ENCODE measurements at places on chromosomes 3 and 15.

DNA sequence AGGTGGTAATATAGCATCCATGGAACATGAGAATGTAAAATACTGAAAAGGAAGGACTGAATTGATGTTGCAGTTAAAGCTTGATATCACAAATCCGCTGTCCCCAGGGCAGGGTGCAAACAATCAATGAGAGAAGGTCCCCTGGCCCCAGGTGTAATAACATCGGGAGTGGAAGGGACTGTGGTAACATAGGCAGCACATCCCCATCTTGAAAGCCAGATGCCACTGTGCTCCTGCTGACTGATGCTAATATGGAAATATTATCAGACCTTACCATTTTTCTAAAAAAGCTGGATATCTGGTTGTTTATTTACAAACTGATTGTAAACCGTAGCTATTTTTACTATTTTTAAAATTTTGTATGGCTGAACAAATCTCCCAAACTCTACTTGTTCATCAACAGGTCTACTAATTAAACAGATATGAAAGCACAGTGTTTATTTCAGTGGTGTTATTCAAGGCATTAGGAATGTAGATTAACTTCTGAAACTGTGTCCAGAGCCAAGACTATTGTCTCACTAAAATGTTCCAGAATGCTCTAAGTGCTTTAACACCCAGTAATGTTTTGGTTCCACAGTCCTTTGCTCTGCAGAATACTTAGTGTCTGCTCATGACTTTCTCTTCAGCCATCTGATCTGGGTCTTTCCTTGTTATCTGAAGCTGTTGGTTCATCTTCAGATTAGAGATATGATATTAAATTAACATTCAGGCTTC is 386.0 kb upstream of the RARB start:
- DNase-seq = no peak

DNA sequence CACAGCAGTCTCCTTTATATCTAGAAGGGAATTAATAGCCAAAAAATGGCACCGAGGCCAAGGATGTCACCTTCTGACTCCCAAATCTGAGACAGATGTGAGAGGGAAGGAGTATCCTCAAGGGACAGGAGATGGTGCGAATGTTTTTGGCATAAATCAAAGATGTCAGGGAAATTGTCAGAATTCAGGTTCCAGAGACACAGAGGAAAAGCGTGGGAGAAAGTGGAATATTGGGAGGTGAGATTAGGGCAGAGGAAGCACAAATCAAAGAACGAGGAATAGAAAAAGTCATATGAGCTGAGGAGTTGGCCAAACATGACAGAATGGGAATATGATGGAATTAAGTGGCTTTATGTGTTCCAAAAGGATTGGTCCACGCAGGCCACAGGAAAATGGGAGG is 6.0 kb downstream of the CCR5AS start:
- no peak for DNase-seq

- no peak for DNase-seq
Observed at GRCh38 chr15:50059883-50060282, 59.1 kb downstream of the ATP8B4 start.

DNA sequence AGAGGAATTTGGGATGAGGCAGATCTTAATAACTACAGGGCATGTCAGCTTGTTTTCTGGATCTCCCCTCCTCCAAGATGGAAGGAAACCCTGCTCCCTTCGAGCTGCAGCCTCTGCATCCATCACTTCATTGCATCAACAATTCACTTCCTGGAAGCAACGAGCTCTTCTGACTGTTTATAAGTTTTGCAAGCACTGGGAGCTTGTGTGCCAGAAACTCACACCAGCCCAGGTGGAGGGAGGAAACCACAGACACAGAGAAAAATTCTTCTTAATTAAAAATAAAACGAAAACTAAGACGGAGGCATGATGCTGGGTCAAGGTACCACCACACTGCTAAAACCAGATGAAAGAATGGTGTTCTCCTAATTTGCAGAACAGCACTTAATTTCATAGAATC is 10.6 kb downstream of the LRIG1 start:
- no peak for DNase-seq

GRCh38 chr3:108183971-108184370 is 38.3 kb downstream of the IFT57 start:
- no peak for DNase-seq

DNA sequence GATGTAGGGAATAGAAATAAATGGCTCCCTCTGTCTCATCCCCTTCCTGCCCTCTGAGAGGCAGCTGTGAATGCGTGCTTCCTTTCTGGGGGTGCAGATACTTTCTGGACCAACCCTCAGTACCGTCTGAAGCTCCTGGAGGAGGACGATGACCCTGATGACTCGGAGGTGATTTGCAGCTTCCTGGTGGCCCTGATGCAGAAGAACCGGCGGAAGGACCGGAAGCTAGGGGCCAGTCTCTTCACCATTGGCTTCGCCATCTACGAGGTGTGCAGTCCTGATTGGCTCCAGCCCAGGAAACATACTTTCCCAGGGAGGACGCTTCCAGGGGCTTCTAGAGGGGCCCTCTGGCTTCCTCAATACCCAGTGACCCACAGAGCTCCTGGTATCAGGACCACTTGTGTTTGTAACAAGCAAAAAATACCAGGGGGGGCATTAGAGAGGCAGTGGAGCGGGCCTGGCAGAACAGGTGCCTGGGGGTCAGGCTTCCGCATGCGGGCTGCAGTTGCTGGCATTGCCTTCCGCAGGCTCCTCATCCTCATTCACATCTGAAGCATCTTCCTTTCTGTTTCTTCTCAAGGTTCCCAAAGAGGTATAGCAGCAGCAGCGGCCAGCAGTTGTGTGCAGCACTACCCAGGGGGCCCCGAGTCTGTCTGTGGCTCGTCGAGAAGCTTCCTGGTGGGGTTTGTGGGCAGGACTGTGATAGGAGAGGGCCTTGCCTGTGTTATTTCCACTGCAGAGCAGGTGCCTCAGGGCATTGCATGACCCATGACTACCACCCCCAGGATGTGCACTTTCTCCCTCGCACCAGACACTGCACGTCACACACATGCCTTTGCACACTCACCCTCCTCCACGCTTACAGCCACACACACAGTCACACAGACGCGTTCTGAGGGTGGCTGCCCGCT is 42.5 kb downstream of the CAPN3 start:
- DNase-seq = no peak

- no peak for DNase-seq
Observed at GRCh38 chr3:71503525-71504249, 79.8 kb downstream of the FOXP1 start.

DNA sequence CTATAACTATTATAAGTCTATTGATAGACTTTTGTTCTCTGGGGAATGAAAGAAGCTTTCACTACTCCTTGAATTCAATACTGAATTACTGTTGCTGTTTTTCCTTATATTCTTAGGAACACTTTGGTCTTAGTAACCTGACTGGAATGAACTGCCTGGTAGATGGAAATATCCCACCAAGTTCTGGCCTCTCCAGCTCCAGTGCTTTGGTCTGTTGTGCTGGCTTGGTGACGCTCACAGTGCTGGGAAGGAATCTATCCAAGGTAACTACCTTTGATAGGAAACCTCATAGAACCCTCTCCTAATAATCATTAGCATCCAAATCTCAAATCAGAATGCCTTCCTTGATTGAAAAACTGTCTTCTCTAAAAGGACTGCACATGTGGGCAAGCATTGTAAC is 69.1 kb downstream of the GALK2 start:
- no peak for DNase-seq

GRCh38 chr3:45131201-45131600 is 15.0 kb downstream of the CDCP1 start:
- DNase-seq = no peak

GRCh38 chr3:149114458-149114857 is 15.0 kb upstream of the HPS3 start:
- DNase-seq = no peak

DNA sequence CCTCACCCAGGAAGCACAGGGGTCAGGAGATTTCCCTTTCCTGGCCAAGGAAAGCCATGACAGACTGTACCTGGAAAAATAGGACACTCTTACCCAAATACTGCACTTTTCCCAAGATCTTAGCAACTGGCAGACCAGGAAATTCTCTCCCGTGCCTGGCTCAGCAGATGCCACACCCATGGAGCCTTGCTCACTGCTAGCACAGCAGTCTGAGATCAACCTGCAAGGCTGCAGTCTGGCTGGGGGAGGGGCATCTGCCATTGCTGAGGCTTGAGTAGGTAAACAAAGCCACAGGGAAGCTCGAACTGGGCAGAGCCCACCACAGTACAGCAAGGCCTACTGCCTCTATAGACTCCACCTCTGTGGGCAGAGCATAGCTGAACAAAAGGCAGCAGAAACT is 567.3 kb upstream of the LMCD1 start:
- DNase-seq = no peak

GRCh38 chr15:51536965-51537574 is 85.5 kb downstream of the DMXL2 start:
- DNase-seq = no peak

DNA sequence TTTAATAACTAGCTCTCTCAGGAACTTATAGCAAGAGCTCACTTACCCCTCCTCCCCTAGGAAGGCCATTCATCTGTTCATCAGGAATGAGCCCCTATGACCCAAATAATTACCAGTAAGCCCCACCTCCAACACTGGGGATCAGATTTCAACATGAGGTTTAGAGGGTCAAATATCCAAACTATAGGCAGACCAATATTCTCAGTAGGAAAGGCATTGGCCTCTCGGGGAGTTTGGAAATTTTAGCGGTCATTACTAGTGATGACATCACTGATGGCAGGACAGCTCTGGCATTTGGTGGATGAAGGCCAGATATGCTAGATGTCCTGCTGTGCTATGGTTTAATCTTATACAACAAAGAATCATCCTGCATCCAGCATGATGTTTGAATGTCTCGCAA is 15.2 kb upstream of the CD47 start:
- no peak for DNase-seq

- no peak for DNase-seq
Observed at GRCh38 chr3:20743553-20744321, 557.7 kb upstream of the SGO1 start.

DNA sequence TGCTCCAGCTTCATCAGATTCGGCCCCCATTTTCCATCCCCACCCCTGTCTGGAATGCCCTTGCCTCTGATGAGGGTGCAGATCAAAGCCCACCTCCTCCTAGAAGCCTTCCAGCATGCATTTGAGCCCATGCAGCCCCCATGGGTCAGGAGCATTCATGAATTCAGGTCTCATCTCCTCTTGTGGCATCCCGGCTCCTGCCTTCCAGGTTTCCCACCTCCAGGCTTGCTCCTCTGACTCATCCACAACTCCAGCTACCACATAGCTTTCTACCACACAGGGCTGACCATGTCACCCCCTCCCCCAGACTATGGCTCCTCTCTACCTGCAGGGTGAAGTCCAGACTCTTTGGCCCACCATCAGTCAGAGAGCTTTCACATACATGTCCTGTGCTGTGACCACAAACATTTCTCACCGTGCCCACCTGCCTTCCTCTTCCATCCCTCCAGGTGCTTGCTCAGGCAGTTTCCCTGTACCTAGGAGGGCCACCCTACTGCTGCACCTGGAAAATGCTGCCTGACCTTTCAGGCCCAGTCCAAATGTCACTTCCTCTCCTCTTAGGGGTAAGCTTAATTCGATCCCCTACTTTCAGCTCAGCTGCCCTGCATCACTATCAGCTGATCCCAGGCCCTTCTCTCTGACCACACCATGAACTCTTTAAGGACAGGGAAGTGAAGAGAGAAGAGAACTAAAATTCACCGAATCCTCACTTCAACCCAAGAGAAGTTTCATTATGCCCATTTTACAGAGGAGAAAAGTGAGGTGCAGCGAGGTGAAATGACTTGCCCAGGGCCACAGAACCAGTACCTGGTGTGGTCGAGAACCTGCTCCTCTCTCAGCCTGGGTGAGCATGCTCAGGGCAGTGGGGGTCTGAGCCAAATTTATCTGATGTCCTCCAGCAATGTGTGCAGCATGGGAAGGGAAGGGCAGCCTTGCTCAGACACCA is 13.7 kb upstream of the FGD5 start:
- no peak for DNase-seq

GRCh38 chr3:50493086-50493485 is 10.3 kb downstream of the CACNA2D2 start:
- DNase-seq = no peak

DNA sequence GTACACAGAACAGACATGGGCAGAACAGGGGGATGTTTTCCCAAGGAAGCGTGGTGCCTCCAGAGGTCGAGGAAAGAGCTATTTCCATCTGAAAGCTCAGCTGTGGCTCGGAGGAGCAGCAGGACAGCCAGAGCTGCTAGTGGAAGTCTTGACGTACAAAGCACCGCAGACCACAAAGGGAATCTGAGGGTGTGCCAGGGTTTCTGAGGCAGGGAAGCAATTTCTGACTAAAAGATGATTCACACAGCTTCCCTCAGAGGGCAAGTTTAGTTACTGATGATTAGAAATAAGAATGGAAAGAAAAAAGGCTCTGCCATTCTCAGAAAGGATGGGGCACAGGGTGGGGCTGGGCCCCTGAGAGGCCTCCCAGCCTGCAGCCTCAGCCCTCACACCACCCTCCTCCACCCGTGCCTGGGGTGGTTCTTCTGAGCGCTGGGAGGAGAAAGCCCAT is 45.8 kb upstream of the SEC13 start:
- DNase-seq = no peak

GRCh38 chr15:88331291-88331690 is 74.8 kb upstream of the NTRK3 start:
- DNase-seq = peak; percentile 42

GRCh38 chr3:171807806-171808205 is 2.5 kb downstream of the PLD1 start:
- DNase-seq = no peak

- DNase-seq = no peak
Observed at GRCh38 chr3:4812591-4812990, 166.6 kb upstream of the BHLHE40 start.

DNA sequence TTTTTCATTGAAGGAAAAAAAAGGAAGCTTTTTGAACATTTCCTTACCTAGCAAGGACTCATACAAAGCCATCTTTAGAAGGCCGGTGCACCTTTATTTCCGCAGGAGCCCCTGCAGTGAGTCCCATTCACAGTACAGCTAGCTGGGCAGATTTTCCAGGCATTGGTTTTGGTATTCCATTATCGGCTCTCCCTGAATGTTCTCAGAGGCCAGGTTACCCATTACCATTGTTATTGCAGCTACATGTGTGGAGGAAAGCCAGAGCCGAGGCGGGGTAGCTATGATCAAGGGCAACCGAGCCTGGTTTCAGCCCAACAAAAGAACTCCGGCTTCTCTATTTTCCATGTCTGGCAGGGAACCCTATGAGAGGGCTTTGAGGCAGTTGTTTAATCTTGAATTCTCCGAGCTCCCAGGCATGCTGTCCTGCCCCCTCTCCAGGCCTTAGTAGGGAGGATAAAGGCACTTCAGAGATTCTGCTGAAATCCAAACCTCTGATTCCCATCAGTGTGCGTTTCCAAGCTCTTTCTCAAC is 100.3 kb downstream of the LRRK1 start:
- DNase-seq = no peak

- no peak for DNase-seq
Observed at GRCh38 chr3:16907243-16907642, 22.5 kb downstream of the PLCL2 start.

GRCh38 chr3:13417166-13417947 is 2.8 kb downstream of the NUP210 start:
- DNase-seq = no peak

DNA sequence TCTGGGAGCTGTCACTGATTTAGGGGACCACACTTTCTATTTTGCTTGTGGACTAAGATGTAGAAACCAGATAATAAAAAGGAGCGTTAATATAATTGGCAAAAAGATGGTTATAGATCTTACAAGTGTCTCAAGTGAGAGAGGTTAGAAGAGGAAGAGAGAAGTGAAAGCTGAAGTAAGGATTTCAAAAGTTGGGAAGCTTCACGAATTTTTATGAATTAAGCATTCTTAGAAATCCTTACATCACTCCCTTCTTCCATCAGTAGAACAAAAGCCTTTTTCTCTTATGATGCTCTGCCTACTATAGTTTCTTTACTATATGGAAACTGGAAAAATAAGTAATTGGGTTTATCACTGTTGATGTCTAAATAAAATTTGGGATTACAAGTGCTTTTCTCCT is 146.5 kb downstream of the FNDC3B start:
- DNase-seq = no peak
